ENCODE measurements at places on chromosomes 3 and 15.

DNA sequence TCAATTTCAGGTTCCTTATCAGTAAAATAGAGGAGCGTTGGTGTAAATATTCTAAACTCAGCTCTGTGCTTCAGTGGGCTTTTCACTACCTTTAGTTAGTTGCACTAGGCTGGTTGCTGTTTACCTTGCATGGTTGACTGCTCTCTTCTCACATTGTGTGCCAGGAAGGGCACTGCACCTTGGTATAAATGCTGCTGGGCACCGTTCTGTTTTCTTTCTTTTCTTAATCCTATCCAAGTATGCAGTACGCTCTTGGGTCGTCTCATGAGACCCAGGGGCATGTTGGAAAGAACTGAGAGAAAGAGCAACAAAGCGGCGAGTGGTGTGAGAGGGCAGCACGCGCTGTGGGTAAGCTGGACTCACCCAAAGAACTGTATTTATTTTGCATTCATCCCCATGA is 22.4 kb downstream of the KCNMB2 start:
- no peak for DNase-seq

DNA sequence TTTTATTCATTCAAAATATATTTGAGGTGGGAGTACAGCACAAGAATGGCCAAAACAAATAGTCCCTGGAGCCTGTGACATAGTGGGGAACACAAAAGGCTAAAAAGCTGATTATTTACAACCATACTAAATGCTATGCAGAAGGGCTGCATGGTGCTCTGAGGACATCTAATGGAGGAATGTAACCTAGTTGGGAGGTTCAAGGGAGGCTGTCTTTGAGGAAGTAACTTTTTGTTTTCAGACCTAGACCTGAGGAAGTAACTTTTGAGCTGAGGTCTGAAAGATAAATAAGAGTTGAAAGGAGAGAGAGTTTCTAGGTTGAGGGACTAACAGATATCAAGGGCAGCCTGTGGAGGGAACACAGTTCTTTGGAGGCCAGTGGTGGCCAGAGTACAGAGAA is 34.8 kb upstream of the RASA2 start:
- DNase-seq: no peak

DNA sequence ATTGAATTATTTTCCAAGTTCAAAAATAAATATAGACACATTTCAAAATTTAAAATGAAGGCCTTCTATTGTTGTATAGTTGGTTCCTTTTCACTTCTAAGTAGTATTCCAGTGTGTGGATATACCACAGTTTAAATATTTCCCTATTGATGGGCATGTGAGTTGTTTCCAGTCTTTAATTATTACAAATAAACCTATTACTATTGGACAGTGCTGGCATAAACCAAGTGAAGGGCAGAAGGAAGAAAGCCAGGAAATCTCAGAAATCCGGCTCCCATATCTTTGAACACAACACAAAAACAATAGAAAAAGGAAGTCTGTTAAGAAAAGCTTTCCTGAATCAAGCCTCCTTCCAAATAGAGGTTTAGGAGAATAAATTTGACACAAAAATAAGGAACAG is 26.1 kb downstream of the GOLGB1 start:
- DNase-seq: no peak

DNA sequence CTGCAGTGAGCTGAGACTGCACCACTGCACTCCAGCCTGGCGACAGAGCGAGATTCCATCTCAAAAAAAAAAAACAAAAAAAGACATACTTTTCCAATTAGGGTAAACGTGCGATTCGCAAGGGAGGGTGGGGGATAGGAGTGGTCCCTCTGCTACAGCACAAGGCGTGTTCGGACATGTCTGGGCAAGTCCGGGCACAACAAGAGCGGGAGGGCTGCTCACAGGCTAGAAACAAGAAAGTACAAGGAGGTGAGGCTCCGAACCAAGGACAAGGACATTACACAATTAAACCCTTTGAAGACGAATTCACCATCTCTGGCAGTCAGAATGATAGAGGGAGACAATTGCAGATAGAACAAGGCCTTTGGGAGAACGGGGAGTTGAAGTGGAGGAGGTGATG is 32.2 kb upstream of the BCL2A1 start:
- no peak for DNase-seq

DNA sequence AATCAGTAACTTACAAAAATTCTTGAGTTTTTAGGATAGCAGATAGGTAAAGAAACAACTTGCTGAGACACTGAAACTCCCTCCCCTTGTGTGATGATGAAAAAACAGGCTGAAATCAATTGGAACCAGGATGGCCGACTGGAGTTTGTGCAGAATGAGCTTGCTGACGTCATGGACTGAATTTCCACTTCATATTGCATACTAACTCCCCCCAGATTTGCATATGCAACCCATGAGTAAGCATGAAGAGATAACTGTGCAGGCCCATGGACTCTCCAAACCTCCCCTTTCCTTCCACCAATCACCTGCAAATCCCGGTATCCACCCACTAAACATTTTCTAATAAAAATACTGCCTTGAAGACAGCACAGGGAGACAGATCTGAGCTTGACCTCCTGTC is 82.0 kb upstream of the SCN5A start:
- no peak for DNase-seq

DNA sequence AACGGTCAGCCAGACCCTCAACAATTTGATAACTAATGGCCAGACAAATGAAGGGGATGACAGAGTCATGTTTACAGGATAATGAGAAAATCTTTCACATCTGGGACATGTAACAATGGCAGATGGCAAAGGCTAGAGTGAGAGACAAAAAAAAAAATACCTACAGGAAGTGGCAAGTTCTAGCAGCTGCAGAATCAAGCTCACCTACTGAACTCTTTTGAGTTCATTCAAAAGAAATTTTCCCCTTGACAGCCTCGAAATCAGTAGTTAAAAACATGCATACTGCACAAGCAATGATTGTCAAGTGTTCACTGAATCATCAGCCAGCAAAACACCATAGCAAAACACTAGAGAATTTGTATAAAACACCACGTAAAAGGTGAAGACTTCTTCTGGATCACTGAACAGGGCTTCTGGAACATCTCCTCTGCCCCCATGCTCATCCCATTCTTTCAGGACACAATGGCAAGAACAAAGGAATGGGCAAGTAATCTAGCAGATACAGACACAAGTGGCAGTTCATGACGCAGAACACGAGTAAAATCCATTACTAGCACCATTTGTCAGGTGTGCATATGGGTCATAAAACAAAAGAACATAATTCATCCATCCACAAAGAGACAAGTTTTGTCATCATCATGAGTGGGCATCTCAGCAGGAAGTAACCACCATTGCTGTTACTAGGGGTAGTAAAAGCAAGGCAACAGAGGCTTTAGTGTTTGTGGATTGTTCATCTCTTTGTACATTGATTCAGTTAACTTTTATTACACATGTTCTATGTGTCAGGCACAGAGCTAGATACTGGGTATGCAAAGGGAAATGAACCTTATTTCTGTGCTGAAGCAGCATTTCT is 13.8 kb upstream of the KCNMB2 start:
- no peak for DNase-seq

DNA sequence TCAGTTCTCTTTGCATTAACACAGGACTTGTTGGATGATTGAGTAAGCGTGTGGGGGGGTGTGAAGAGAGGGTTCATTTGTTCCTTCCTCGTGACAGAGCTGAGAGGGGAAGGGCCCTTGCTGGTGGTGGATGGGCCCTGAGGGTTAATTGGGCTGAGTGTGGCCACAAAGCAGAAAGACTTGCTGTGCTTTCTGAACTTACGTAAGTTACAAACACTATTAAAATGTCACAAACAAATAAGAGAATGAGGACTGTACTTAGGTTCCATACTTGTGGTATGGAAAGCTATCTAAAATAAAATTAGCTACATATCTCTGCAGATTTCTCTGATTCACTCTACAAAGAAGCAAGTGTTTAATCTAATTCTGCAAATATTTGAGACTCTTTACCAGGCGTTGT is 231.3 kb downstream of the LPP start:
- DNase-seq: no peak

DNA sequence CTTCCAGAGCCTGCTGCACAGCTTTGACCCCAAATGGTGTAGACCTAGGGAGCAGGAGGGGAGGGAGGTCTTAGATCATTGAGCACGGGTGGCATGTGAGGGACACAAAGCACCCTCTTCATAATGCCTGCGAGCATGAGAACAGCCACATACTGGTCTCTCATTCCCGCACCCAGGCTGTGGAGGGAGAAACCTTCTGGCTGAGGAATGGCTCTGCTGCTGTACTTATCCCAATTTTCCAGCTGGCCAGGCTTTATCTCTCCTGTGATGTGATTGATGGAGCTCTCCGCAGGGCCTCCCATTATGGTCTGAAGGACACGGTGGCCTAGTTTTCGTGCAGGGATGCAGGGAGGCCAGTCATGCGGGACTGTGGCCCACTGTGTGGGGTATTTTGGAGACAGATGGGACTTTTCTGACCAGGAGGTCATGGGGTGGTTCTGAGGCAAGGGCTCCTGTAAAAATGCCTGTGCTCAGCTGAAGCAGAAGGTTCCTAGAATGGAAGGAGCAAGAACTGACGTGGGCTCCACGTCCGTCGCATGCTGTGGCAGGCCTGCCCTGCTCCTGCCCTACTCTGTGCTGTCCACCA is 251.5 kb downstream of the PLCL2 start:
- DNase-seq: no peak

DNA sequence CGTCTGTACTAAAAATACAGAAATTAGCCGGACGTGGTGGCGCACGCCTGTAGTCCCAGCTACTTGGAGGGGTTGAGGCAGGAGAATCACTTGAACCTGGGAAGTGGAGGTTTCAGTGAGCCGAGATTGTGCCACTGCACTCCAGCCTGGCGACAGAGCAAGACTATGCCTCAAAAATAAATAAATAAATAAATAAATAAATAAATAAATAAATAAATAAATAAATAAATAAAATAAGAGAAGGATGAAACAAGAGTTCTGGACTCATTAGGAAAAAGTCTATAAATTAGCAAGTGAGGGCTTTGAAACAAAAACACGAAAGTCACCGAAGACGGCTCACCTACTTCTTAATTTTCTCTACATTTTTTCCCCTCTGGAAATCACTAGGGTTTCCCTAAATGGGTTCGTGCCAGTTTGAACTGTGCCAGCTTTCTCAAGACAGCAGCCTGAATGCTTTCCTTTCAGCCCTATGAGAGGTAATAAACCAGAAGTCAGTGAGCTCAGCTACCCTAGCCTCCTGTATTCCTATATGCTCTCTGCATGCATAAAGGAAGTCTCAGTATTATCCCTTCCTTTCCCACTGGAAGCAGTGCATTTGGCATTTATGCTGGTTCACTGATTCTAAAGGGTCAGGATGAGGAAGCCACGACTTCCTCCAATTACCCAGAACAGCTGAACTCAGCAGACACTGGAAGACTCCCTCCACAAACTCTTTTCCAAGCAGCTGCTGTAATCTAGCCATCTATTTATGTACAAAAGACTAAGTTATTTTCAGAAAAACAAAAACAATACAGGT is 266.9 kb downstream of the ZBBX start:
- DNase-seq: no peak

DNA sequence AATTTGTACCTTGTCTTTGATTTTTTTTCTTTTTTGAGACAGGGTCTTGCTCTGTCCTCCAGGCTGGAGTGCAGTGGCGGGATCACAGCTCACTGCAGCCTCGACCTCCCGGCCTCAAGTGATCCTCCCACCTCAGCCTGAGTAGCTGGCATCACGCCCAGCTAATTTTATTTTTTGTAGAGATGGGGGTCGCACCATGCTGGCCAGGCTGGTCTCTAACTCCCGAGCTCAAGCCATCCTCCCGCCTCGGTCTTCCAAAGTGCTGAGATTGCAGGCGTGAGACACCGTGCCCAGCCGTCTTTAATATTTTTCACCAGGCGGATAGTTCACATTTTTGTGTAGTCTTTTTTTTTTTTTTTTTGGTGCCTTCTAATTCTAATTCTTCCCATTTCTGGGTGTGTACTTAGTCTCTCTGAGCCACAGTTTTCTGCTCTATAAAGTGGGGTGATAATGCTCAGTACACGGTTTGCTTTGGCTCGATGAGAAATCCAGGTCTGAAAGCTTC is 528 bp upstream of the TATDN2 start:
- no peak for DNase-seq

DNA sequence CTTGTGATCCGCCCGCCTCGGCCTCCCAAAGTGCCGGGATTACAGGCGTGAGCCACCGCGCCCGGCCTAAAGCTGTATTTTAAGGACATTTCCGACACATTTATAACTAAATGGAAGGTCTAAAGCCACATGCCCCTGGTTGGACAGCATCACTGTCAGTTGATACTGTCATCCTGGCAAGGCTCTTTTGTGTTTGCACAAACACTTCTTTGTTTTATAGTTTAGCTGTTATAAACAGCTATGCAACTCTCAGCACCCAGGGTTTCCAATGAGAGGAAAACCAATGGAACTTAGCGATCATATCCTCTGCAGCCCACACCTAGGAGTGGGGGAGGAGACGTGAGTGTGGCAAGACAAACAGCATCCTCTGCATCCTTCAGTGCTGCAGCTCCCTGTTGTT is 19.7 kb downstream of the NIPA1 start:
- DNase-seq: no peak

DNA sequence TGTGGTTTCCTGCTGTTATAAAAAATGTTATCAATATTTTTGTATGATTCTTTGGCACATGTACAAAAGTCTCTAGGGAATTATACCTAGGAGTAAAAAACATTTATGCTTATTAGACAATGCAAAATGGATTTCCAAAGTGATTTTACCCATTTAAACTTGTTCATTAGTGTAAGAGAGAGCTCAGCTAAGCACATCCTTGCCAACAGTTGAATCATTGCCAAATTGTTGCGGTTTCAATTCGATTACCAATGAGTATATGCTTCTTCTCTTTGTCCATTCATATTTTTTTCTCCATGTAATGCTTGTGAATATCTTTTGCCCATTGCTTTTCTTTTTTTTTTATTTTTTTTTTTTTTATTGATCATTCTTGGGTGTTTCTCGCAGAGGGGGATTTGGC is 17.2 kb downstream of the CASR start:
- no peak for DNase-seq

DNA sequence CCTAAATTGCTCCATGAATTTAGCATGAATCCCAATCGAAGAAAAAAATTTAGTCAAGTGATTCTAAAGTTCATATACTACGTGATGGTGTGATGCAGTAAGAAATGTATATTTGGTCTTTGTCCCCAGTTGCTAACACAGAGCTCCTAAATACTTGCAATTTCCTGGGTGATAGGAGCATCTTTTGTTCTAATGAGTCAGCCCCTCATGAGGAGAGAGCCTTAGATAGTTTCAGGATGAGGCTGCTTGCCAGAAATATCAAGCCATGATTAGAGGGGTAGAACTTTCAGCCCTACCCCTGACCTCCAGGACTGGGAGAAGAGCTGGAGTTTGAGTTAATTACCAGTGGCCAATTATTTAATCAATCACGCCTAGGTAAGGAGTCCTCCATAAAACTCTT is 170.2 kb downstream of the PDE8A start:
- DNase-seq: no peak

GRCh38 chr3:8069471-8069870 is 432.2 kb upstream of the LMCD1 start:
- DNase-seq: no peak

DNA sequence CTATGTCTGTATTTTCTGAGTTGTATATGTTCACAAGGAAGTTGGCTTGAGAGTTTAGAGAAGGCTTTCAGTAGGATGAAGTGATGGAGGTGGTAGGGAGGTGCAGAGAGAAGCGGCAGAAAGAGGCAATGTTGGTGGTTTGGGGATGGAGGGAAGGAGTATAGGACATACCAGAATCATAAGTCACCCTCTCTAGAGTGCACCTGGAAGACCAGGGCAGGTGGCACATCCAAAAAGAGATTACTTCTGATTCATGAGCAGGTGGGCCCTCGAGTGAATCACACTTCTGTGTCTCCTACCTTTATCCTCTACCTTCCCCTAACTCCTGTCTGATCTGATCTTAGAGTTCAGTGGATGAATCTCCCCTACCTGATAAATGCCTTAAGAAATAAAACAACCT is 41.8 kb upstream of the MRPL3 start:
- no peak for DNase-seq

- no peak for DNase-seq
These were observed 131.6 kb downstream of the NLGN1 start for GRCh38 chr3:173529062-173529711.
